ENCODE measurements at places on chromosomes 2 and 18.

DNA sequence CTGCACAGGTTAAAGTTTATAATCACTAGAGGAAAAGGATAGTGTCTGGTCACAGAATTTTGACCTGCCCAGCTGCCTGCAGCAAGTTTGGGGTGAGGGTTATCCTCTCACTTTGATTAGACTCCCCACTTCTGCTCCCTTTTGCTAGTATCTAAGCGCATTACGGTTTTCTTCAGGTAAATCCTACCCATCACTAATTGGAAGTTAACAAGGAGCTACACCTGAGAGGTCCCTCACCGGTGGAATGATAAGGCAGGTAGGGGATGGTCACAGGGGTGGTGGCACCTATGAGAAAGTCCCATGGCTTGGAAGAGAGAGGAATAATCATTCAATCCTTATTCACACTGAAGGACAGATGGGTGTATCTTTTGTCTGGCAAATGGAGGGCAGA, 7.6 kb downstream of the BCL2 start:
- DNase-seq: no peak

- no peak for DNase-seq
Measured at GRCh38 chr2:176234156-176234555, 35.1 kb upstream of the MTX2 start.

- no peak for DNase-seq
Measured at GRCh38 chr2:234626566-234627130, 129.8 kb upstream of the ARL4C start.

GRCh38 chr2:70258532-70258875, 567 bp downstream of the PCYOX1 start:
- no peak for DNase-seq

- no peak for DNase-seq
Measured at GRCh38 chr2:178295906-178296305, 101.6 kb downstream of the OSBPL6 start.

GRCh38 chr2:860259-860855, 90.3 kb upstream of the SNTG2 start:
- DNase-seq: no peak

- no peak for DNase-seq
Measured at GRCh38 chr2:63053889-63054602, 3.4 kb downstream of the OTX1 start.
